Cortex of kidney (tissue), 1 donor: ENCODE measurements at places on chromosomes 2 and 18.

GRCh38 chr2:154992826-154993225, 294.3 kb downstream of the KCNJ3 start:
- no peak for DNase-seq

DNA sequence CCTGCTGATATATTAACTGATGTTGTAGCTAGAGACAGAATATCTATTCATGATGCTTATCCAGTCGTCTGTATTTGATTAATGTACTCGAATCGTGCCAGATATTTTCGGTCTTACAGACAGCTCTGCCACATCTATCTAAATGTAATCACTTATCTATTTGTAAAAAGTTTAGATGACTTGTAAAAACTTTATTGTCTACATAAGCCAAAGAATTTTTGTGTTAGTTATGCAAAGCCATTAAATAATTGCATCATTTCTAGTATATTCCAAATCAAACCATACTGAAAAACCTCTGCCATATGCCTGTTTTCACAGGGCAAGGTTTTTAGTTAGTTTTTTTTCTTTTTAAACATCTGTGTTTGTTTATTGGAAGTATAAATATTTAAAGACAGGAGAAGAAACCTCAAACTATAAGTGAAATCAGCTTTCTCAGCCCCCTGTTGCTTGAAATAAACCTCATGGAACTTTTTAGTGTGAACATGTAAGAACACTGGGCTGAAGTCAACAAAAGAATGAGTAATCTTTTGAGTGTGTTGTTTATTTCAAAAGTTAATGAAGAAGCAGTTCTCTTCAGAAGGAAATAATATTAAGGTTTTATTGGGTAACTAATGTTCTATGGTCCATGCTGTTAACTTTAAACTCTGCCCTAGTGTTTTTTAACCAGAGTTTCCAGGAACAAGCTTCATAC, 657.6 kb upstream of the SYT4 start:
- DNase-seq: no peak

DNA sequence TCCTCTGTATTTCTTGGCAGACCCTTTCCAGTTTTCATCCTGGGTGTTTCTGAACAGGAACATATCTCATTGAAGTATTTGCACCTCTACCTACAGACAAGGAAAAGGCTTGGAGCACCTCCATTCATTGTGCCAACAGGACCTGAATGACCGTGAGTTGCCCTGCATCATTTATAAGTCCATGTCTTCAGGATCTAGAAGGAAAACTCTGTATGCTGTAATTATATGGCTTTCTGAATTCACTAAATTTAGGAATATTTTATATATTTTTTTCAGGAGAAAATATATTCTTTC, 402.3 kb upstream of the SLC14A2 start:
- DNase-seq: no peak

DNA sequence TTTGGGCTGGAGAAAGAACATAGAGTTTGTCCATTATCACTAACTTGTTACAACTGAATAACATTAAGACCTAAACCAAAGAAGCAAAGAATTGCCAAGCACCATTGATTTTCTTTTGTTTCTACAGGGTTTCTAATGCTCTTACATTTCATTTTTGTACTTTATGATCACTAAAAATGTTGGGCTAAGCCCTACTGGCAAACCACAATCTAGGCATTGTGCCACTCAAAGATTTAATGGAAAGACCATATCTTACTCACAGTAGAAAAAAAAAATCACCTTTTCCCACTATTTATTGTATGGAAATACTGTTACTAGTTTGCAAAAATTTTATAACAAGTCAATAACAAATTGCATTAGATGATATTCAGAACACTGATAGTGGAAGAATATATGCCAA, 447.4 kb upstream of the PKDCC start:
- DNase-seq: no peak

- DNase-seq: no peak
Measured at GRCh38 chr2:76640905-76641304, 881.3 kb downstream of the LRRTM4 start.

GRCh38 chr18:79766308-79766707, 31.4 kb upstream of the KCNG2 start:
- DNase-seq: no peak

DNA sequence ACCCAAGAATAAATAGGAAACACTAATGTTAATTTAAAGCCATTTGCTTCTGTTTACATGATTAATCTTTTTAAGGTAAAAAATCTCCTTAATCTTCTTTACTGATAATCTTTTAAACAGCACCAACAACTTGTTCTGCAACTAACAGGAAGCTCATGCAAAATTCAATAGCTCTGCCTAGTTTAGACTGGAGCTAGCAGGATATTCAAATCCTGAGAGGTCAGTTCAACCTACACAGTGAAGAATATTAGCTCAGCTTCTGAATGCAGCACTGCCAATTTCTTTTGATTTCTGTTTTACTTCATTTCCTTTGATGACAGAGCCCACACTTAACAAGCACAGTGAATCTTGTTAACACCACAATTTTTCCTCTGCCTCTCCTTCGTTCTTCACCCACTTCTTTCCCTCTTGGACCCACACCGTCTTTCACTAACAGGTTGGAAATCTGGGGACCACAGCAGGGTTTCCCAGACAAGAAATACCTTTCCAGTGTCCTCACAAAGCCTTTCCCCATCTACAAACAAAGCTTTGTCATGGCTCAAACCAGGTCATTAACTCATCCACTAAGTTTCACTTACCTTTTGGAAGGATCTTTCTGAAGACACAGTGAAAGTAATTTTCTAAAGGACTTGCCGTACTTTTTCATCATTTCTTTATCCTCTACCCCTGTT, 109.8 kb downstream of the STK39 start:
- DNase-seq: no peak

DNA sequence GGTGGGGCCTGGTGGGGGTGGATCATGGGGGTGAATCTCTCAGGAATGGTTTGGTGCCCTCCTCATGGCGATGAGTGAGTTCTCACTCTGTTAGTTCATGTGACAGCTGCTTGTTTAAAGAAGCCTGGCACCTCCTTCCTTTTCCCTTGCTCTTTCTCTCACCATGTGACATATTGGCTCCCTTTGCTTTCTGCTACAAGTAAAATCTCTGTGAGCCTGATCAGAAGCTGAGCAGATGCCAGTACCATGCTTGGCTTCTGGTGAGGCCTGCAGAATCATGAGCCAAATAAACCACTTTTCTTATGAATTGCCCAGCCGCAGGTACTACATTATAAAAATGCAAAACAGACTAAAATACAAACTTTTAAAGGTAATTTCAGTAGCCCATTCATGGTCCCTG, 73.4 kb upstream of the TEX51 start:
- DNase-seq: no peak

DNA sequence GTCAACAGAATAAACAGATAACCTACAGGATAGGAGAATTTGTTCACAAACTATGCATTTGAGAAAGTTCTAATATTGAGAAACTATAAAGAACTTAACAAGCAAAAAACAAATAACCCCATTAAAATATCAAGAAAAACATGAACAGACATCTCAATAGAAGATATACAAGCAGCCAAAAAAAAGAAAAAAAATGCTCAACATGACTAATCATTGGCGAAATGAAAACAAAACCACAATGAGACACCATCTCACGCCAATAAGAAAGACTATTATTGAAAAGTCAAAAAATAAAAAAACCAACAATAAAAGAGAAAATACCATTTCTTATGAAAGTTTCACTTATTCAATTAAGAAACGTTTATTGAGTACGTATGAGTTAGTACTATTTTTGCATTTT, 800.5 kb downstream of the CBLN2 start:
- no peak for DNase-seq

DNA sequence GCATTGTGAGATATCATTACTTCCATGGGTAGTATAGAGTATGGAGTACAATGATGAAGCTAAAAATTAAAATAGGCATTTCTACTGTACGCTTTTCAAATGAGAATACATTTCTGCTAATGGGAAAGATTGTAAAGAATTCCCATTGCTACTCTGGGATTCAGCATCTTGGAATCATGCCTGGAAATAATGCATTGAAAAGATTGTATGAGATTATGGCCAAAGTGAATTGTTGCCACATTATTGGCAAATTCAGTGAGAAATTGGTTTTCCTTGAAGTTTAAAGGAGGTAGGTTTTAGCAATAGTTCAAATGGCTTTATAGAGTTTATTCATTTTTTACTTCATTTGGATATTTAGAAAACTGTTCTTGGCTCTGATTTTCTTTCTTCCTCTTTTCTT, 157.9 kb downstream of the GULP1 start:
- DNase-seq: no peak

GRCh38 chr2:1830936-1831619, 86.8 kb upstream of the PXDN start:
- DNase-seq: no peak

GRCh38 chr2:187215532-187216240, 232.4 kb downstream of the CALCRL start:
- no peak for DNase-seq

- no peak for DNase-seq
Measured at GRCh38 chr18:69951182-69951581, 3.5 kb upstream of the CD226 start.

DNA sequence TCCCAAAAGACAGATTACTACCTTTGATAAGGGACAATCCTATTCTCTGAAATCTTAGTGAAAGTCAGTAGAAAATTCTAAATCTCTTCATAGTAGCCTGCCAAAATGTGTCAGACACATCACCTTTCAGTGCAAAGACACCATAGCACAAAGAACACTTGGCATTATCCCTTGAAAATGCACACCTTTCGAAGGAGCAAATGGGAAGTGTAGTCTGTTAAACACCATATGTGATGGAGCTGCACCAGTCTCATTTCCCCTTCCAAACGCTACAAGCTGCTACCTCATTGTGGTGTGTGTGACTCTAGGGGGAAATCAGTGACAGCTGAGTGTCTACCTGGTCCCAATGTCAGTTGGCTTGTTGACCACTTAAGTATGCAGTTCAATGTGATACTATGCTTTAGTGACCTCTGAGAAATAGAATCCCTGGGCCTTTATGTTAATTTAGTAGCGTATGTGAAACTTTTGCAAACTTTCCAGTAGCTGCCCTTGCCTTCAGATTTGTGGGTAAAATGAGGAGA, 551.7 kb downstream of the ARHGAP15 start:
- no peak for DNase-seq

GRCh38 chr2:185817991-185818390, 79.4 kb downstream of the FSIP2 start:
- no peak for DNase-seq

DNA sequence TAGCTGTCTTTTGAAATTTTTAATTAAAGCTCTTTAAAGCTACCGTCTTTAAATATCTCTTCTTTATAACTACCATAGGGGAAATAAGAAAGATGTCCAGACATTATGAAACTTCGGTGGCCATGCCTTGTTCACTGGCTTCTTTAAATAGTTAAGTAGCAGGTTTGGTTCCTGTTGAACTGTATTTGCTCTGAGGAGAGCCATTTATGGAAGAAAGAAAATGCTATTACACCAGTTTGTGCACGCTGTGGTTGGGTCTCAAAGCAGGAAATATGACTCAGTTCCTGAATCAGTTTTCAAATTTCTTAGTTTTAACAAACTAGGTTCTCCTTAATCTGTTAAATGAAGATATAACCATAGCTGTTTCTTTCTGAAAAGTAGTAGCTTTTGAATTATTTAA, 12.2 kb downstream of the ARPC2 start:
- DNase-seq: no peak

GRCh38 chr2:218734190-218734975, 23.7 kb downstream of the TTLL4 start:
- DNase-seq: no peak

GRCh38 chr2:47602996-47603395, 179.9 kb upstream of the MSH6 start:
- DNase-seq: no peak

DNA sequence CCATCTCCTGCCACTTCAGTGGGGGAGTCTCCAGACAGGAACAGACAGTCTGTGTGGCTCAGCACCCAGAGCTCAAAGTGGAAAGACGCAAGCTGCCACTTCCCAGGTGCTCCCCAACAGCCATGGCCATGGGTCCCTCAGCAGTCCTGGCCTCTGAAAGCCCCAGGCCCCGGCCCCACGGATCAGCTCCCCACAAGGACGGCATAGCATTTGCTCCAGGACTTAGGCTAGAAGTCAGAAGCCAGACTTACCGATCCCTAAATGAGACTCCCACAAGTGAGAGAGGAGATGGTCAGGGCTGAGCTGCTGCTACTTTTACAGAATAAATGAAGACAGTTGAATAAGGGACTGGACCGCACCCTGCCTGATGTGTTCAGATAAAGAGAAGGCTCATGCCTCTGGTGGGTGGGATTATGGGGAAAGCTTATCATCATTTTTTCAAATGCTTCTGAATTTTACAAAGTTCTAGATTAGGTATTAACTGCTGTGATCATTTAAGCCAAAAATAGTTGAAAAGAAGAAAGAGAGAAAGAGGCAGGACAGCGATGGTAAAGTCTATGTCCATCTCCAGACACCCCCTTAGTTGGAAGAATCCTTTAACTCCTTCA, 50.5 kb downstream of the ADD2 start:
- no peak for DNase-seq

DNA sequence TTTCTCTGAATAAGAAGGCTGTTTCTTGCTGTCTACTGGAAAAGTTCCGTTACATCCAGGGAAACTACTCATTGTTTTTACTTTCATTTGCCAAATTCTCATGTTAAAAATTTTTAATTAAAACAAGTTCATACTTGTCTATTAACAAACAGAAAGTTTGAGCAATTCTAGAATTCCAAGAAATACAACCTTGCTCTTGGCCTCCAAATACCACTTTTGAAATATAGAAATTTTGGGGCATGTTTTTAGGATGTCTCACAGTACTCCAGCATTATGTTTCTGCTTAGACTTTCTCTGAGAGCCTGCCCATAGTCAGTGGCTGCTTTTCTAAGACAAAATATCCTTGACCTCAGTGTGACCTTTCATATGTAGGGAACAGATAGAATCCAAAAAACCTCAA, 228.7 kb upstream of the RND3 start:
- DNase-seq: no peak

DNA sequence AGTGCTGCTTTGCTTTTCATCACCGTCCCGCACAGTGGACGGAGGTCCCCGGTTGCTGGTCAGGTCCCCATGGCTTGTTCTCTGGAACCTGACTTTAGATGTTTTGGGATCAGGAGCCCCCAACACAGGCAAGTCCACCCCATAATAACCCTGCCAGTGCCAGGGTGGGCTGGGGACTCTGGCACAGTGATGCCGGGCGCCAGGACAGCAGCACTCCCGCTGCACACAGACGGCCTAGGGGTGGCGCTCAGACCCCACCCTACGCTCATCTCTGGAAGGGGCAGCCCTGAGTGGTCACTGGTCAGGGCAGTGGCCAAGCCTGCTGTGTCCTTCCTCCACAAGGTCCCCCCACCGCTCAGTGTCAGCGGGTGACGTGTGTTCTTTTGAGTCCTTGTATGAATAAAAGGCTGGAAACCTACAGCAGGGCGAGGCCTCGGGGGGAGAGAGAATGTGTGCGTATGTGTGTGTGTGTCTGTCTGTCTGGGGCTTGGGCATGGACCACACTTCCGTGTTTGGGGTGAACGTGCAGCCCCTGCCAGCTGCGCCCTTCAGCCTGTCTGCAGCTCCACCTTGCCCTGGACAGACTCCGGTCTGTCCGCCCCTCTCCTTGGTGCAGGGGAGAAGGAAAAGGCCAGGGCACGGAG, 32.3 kb downstream of the GPC1 start:
- no peak for DNase-seq

GRCh38 chr2:180169474-180169873, 162.4 kb upstream of the CWC22 start:
- DNase-seq: no peak
